SJSA1 (cell line): ENCODE measurements at places on chromosomes 5 and 9. TPM values are rescaled to one million over a fixed set of nuclear protein-coding genes. Genes with fewer than 3 reads are reported as not detected.

Gene RIC1
- total RNA-seq: 25.3 and 35.0 TPM in 2 replicates

Gene CLTB
- total RNA-seq: 177 and 206 TPM in 2 replicates

Gene PCDHGC3
- total RNA-seq: 45.5 and 57.8 TPM in 2 replicates

Gene MOB3B
- total RNA-seq: not detected in 2 replicates

Gene ARL10
- total RNA-seq: 2.4 and 2.5 TPM in 2 replicates

Gene ZFP37
- 0.31 and 1.00 TPM in 2 replicates for total RNA-seq

Gene OR1Q1
- not detected in 2 replicates for total RNA-seq

Gene CER1
- not detected in 2 replicates for total RNA-seq

Gene NUTM2F
- not detected in 2 replicates for total RNA-seq

Gene WDR31
- total RNA-seq: 0.24 and 2.0 TPM in 2 replicates

Gene CORO2A
- total RNA-seq: 0.16 TPM in 2 replicates

Gene ADRA1B
- total RNA-seq: 2.8 and 4.4 TPM in 2 replicates

Gene SLC12A7
- total RNA-seq: 11.9 and 16.9 TPM in 2 replicates

Gene PLEKHG4B
- 0.03 and 0.34 TPM in 2 replicates for total RNA-seq

Gene TMEM174
- not detected in 2 replicates for total RNA-seq

Gene SLC36A2
- not detected in 2 replicates for total RNA-seq

Gene C5orf52
- not detected in 2 replicates for total RNA-seq

Gene PARP8
- total RNA-seq: 4.5 and 6.8 TPM in 2 replicates

Gene PTGES
- total RNA-seq: 2.4 and 5.4 TPM in 2 replicates

Gene FOXD4L3
- total RNA-seq: not detected in 2 replicates

Gene GLRA1
- total RNA-seq: not detected in 2 replicates

Gene PTPDC1
- 7.7 and 12.0 TPM in 2 replicates for total RNA-seq

Gene KIF4B
- not detected in 2 replicates for total RNA-seq
